ENCODE measurements at places on chromosomes 4 and X. TPM values are rescaled to one million over a fixed set of nuclear protein-coding genes. Genes with fewer than 3 reads are reported as not detected.

DNA sequence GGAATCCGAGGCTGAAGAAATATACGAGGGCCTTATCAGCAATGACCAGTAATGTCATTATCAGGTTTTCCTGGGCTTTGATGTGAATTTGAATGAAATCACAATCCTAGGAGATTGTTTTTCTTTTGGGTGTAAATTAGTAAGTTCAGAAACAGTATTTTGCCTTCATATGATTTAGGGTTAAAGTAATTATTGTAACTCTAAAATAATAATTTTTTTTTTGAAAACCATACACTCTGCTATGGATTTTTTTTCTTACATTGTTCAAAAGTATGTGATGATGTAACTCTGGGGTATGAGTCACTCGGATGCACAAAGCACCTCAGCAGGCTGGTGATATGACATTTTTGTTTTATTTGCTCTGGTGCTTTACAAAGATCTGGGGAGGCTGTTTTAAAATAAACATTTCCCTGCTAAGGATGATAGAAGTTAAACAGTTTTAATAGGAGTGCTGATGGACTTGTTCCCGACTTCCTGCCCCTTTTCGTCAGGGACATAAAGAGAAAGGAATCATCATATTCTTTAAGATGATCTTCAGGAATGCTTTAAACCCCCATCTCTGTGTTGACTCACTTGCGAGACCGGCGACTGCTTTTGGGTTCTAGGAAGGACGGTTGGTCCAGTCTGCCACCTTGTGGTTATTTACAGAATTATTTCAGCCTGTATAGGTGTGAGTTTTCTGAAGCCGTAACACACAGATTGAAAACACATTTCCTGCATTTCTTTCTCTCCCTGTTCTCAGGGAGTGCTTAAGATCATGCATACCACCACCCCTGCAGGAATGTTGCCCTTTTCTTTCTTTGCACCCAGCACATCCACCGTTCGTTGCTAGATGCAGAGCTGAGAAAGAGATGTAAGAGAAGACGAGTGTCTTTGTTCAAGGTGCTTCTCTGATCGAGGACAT is 72.5 kb downstream of the RAPGEF2 start:
- peak; percentile 64 for DNase-seq

GRCh38 chr4:125728568-125728967 is 413.8 kb downstream of the FAT4 start:
- DNase-seq, result no peak

GRCh38 chr4:103692615-103693014 is 27.2 kb downstream of the TACR3 start:
- DNase-seq, result no peak

The P2RY10 gene
- polyA plus RNA-seq, result 0.46 TPM

DNA sequence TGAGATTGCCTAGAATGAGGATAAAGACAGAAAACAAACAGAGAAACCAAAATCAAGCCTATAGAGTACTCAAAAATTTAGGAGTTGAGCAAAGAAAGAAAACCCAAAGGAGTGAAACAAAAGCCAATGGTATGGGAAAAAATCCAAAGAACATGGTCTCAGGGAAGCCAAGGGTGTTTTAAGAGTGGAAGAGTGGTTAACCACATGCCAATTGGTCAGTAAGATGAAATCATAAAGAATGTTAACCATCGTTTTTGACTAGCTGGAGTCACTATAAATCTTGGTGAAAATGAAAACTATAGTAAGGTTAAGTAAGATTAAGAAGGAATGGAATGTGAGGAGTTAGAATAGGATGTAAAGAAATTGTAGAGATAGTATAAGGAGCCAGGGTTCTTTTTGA is 64.7 kb upstream of the RPL34 start:
- no peak for DNase-seq

GRCh38 chr4:120801137-120801758 is 121.3 kb downstream of the PRDM5 start:
- no peak for DNase-seq

DNA sequence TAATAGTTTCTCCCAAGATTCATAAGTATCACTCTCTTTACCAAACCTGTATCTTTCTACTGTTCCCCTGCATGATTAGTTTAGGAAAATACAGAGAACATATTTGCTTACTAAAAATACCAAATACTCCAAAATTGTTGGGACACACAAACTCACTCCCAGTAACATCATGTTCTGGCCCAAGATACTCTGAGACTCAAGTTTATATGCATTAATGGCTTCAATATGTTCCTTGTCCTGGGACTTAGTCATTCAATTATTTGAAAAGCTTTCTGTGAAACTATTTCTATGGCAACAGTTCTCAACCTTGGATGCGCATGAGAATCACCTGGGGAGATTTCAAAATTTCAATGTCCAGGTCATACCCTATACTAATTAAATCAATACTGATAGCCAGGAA is 138.9 kb upstream of the PTCHD1 start:
- DNase-seq, result no peak

The SULT1E1 gene
- 114 TPM for polyA plus RNA-seq
